Fibroblast of mammary gland (primary cell): ENCODE measurements at places on chromosomes 6 and 20.
A peak's percentile ranks its signal among the peaks of the same experiment; 100 is the strongest.

DNA sequence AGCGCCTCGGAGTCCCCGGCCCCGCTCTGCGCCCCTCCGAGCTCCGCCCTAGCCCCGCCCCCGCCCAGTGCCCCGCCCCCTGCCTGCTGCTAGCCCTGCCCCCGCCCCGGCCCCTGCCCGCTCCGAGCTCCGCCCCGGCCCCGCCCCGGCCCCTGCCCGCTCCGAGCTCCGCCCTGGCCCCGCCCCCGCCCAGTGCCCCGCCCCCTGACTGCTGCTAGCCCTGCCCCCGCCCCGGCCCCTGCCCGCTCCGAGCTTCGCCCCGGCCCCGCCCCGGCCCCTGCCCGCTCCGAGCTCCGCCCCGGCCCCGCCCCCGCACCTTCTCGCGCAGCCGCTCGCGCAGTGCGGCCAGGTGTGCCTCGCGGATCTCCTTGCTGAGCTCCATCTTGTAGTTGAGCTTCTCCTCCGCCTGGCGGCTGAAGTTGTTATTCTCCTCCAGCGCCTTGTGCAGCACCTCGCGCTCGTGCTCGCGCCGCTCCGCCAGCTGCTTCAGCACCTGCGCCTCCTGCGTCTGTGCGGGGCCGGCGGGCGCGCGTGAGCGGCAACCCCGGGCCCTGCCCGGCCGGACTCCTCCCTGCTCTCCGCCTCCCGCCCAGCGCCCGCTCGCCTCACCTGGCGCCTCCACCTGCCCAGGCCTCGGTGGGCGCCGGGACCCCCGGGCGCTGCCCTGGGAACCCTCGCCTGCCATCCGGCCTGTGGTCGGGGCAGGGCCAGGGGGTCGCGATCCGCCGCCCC is 11.3 kb downstream of the STMN3 start:
- DNase-seq, result peak; percentile 66

DNA sequence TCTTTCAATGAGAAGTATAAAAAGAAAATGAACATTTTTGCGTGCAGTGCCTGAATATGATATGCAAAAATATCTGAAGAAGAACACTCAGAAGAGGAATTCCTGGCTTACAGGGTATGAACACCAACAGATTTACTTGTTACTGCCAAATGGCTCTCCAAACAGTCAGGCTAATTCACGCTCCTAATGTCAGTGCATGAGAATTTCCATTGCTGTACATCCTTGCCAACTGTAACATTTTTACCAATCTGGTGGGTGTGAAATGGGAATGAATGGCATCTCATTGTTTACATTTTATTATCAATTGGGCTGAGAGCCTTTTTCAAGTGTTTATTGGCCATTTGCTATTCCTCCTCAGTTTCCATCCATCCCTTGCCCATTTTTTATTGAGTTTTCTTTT is 365.3 kb upstream of the MAP3K7 start:
- DNase-seq, result no peak

DNA sequence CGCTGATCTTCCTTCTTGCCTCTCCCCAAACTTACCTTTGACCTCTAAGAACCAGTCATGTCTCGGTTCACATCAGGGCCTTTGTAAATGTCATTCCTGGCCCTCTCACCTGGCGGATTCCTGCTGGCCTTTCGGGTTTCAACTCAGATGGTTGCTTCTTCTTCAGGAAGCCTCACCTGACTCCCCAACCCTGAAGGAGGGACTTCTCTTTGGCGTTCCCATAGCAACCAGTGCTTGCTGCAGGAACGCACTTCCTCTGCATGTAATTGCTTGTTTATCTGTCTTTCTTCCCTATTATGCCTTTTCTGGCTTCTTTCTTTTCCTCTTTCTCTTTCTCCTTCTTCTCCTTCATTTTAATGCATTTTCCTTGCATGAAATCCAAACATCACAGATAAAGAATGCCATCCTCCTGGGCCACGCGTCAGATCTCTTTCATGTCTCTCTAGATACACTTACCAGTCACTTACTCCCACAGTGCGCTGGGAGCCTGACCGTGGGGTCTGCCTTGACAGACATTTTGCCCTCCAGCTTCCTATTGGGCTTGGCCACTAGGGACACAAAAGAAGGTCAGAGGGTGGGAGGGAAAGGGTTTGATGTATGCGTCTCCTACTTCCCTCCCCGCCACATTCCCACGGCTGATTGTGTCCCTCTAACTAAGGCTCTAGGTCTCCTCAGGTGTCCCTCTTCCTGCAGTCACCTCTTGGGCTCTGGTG is 295.7 kb upstream of the TSHZ2 start:
- no peak for DNase-seq

DNA sequence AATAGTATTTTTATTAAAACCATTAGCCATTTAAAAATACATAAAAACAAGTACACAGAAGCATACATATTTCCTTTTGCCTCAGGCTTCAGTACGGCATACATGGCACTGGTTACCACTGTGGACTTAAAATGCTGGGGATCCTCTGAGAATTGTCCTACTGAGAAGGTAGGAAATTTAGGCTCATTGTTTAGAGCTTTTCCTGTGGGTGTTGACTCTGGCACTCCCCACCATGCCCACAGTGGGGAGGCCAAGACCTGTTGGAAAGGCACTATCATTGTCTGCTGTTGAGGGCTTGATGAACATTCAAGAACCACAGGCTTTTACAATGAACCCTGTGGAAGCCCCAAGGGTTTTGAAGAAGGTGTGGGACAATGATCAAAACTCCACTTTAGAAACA is 473.4 kb downstream of the BTBD3 start:
- DNase-seq, result no peak

GRCh38 chr20:44011251-44011940 is 96.7 kb downstream of the TOX2 start:
- DNase-seq, result no peak

GRCh38 chr20:9354579-9354978 is 159.8 kb upstream of the LAMP5 start:
- DNase-seq, result no peak

GRCh38 chr20:52150440-52151258 is 40.9 kb downstream of the ZFP64 start:
- peak; percentile 54 for DNase-seq

GRCh38 chr20:61569825-61570224 is 317.8 kb downstream of the CDH4 start:
- DNase-seq, result no peak

DNA sequence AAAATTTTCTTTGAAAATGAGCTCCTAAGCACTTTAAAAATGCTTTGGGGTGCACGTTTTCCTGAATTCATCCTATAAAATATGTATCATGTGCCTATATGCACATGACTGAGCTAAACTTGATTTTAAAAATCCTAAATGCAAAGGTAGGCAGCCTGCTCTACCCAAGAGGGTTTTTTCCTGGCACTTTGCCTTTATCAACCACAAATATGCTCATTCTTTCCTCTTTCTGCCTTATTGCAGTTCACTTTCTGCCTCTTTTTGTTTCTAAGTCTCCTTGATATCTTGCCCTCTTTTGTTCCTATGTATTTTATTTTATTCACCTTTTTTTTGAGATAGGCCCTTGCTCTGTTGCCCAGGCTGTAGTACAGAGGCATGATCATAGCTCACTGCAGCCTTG is 229.3 kb downstream of the GRM1 start:
- DNase-seq, result no peak
